ENCODE measurements at places on chromosomes 3 and 15. TPM values are rescaled to one million over a fixed set of nuclear protein-coding genes. Genes with fewer than 3 reads are reported as not detected.

DNA sequence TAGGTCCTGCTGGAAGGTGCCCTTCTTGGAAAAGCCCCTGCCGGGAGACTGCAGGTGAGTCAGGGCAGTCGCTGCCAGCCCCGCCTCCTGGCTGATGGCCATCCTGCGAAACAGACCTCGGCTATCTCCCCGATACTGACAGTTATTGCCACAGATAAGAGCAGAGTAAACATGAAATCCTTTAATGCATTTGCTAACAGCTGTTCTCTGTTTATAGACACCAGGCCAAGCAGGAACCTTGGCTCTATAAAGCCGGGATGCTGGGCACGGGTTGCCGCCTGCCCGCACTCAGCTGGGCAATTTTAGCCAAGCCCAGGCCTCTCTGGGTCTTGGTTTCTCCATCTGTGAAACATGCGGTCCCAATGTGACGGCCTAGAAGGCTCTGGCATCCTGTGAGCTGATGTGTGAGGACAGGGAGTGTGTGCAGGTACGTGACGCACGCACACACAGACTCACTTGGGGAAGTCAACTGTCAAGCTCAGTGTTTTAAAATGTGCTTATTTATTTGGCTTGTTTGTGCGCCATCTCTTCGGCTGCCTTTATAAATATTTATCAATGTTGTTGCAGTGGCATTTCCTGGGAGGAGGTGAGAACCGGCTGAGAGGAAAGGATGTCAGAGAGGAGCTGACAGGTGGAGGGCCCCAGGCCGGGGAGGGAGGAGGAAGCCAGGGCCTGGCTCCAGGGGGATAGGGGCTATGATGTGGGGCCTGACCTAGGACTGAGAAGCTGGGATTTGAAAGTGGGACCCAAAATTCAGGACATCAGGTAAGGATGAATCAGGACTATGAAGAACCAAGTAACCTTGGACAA is 50.8 kb upstream of the PRR23E start:
- DNase-seq = no peak

- no peak for DNase-seq
Observed at GRCh38 chr3:107208100-107208499, 169.1 kb upstream of the CCDC54 start.

- no peak for DNase-seq
Observed at GRCh38 chr15:33091983-33092693, 102.4 kb downstream of the FMN1 start.

GRCh38 chr3:30141178-30141581 is 465.2 kb upstream of the TGFBR2 start:
- DNase-seq = no peak

NFKBIZ gene
- 88.9 TPM for polyA plus RNA-seq

Data from keratinocyte (primary cell).